Hepatocyte (in vitro differentiated cells): ENCODE measurements at places on chromosomes 5 and 9. TPM values are rescaled to one million over a fixed set of nuclear protein-coding genes. Genes with fewer than 3 reads are reported as not detected.

- no peak for DNase-seq
These were observed 11.9 kb downstream of the FAM240B start for GRCh38 chr9:38707885-38708637.

DNA sequence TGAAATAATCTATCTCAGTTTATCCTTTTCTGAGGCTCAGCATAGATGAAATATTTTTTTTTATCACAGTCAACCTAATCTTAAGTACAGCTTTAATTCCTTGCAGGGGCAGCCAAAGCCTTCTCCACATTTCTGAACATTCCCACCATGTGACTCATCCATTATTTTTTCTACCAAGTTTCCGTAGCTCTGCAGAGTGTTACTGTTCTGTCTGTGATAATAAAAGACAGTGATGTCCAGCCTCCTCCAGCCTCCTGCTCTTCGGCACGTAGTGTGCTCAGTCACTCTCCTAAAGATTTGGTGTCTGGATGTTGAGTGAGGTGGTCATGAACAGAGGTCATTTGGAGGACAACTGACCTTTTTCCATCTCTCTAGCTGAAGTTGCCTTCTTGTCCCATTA is 338.1 kb upstream of the ADAMTS16 start:
- peak; percentile 33 for DNase-seq

GRCh38 chr5:157476702-157477408 is 16.8 kb downstream of the NIPAL4 start:
- DNase-seq = peak; percentile 88

- no peak for DNase-seq
These were observed 410.3 kb downstream of the DTWD2 start for GRCh38 chr5:118578093-118578492.

GRCh38 chr5:112923148-112923917 is 1.3 kb upstream of the REEP5 start:
- no peak for DNase-seq

GRCh38 chr5:10567781-10568321 is 4.0 kb downstream of the ANKRD33B start:
- no peak for DNase-seq

- no peak for DNase-seq
These were observed 415.6 kb downstream of the IRX2 start for GRCh38 chr5:2335733-2336515.

- DNase-seq = no peak
These were observed 45.3 kb upstream of the ANGPTL2 start for GRCh38 chr9:127167560-127168326.

- DNase-seq = peak; percentile 38
These were observed 18.8 kb downstream of the FTMT start for GRCh38 chr5:121870489-121870888.

PCDHGB6 gene
- polyA plus RNA-seq = 13.1 and 15.7 TPM in 2 replicates

PGM5 gene
- 2.5 and 4.0 TPM in 2 replicates for polyA plus RNA-seq

OLFML2A gene
- 1.2 and 2.2 TPM in 2 replicates for polyA plus RNA-seq

TAF11L8 gene
- not detected in 2 replicates for polyA plus RNA-seq
